PC-9 (cell line): ENCODE measurements at places on chromosomes 2 and 18. TPM values are rescaled to one million over a fixed set of nuclear protein-coding genes. Genes with fewer than 3 reads are reported as not detected.

Gene FKBP7
- total RNA-seq, result 3.8 and 6.1 TPM in 2 replicates

DNA sequence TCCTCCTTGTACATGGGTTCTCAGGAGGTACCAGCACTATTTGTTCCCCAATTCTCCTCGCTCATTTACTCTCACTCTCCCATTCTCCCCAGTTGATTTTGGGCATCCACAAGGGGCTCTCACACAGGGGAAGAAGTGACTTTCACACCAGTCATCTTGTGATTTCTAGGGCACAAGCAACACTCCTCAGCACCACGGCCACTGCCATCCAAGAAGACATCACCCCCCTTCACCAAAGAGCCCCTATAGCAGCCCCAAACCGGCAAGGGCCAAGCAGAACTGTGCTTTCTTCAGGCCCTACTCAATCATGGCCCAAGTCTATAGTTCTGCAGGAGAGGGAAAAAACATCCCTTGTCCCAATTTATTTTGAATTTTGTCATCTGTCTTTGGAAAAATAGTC lies 209.2 kb upstream of the ARL4C start:
- no peak for DNase-seq
- peaks cover 14% of the 10 kb centered on the region for H3K4me1 ChIP-seq
- H3K36me3 ChIP-seq, result no peaks in the 10 kb centered on the region
- no peak overlapping the region for H3K4me3 ChIP-seq
- no peaks in the 10 kb centered on the region for H3K27me3 ChIP-seq
- no peak overlapping the region for H3K27ac ChIP-seq

- no peak for DNase-seq
These were observed 99.5 kb downstream of the GALNT13 start for GRCh38 chr2:153971250-153971649.

- H3K27ac ChIP-seq, result no peak overlapping the region
- H3K36me3 ChIP-seq, result no peaks in the 10 kb centered on the region
- DNase-seq, result no peak
- no peak overlapping the region for H3K4me3 ChIP-seq
- H3K27me3 ChIP-seq, result no peaks in the 10 kb centered on the region
These were observed 779.5 kb downstream of the SOCS6 start for GRCh38 chr18:71068338-71068737.

Gene C1QL2
- not detected in 2 replicates for total RNA-seq

- peaks cover 58% of the 10 kb centered on the region for H3K4me1 ChIP-seq
- no peak overlapping the region for H3K4me3 ChIP-seq
- H3K27ac ChIP-seq, result peak overlapping the region; percentile 91
- H3K27me3 ChIP-seq, result no peaks in the 10 kb centered on the region
- H3K36me3 ChIP-seq, result no peaks in the 10 kb centered on the region
These were observed 56.9 kb downstream of the MCFD2 start for GRCh38 chr2:46858702-46859090.

DNA sequence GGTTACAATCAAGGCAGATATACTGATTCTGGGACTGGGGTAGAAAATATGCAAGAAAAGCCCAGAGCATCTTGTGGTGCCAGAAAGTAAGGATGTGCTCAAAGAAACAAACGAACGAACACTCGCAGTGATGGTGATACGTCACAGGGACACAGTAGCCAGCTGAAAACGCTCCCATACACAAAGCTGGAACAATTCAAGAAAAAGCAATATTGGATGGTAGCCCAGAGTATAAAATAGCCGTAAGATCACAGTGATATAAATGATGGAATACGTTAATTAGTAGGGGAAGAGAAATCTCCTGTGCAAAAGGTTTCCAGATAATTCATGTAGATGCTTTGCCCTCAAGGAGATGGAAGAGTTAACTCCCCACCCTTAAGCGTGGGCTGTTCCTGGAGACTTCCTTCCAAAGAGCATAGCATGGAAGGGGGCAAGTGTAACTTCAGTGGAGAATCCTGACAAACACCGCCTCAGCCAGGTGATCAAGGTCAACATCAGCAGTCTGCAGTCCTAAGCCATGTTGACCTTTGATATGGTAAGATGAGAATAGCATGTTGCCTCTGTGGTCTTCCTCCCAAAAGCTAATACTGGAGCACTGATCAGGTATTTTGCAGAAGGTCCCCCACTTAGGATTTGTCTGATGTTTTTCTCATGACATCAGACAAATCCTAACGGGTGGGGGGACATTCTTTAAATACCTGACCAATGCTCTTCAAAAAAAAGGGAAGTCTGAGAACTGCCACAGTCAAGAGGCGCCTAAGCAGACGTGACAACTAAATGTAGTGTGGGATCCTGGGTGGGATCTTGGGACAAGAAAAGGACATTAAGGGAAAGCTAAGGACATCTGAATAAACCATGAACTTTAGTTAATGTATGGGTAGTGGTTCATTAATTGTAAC lies 99.0 kb downstream of the NCK2 start:
- no peak overlapping the region for H3K27ac ChIP-seq
- H3K36me3 ChIP-seq, result no peaks in the 10 kb centered on the region
- H3K27me3 ChIP-seq, result no peaks in the 10 kb centered on the region
- no peak for DNase-seq

- no peaks in the 10 kb centered on the region for H3K27me3 ChIP-seq
- H3K36me3 ChIP-seq, result no peaks in the 10 kb centered on the region
- no peak overlapping the region for H3K27ac ChIP-seq
- DNase-seq, result no peak
- peaks cover 17% of the 10 kb centered on the region for H3K4me1 ChIP-seq
These were observed 1.7 kb upstream of the NETO1 start for GRCh38 chr18:72869226-72870185.

Gene PROKR1
- not detected in 2 replicates for total RNA-seq

- H3K4me3 ChIP-seq, result no peak overlapping the region
- H3K27me3 ChIP-seq, result no peaks in the 10 kb centered on the region
- H3K4me1 ChIP-seq, result no peaks in the 10 kb centered on the region
- no peaks in the 10 kb centered on the region for H3K36me3 ChIP-seq
These were observed 208.9 kb downstream of the KLHL29 start for GRCh38 chr2:23593752-23594459.

GRCh38 chr2:63049970-63050333 lies 678 bp upstream of the OTX1 start:
- no peak for DNase-seq
- no peak overlapping the region; the same call in 1 of the 2 replicates for H3K27ac ChIP-seq
- H3K36me3 ChIP-seq, result no peaks in the 10 kb centered on the region
- H3K27me3 ChIP-seq, result no peaks in the 10 kb centered on the region
- 0 out of 2 replicates have a peak, but pooled peaks cover 6% of the 10 kb centered on the region for H3K4me1 ChIP-seq
